ENCODE measurements at places on chromosomes 3 and 15. TPM values are rescaled to one million over a fixed set of nuclear protein-coding genes. Genes with fewer than 3 reads are reported as not detected.
A peak's percentile ranks its signal among the peaks of the same experiment; 100 is the strongest.

DNA sequence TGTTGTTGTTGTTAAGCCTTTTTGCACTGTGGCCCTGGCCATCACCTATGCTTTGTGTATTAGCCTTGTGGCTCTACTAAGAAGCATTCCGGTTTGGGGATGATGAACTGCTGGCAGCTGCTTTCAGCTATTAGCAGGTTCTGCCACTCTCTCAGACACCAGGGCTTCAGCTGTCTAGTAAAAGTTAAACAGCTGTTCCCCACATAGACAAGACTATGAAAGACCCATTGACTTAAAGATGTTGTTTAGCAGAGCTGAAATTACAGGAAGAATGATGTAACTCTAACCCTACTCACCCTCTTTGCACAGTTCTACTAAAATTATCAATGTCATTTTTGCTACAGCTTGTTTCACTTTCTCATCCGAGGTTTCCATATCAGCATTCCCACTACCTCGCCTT is 131.2 kb upstream of the CGNL1 start:
- H3K4me1 ChIP-seq: no peaks in the 10 kb centered on the region
- H3K27me3 ChIP-seq: no peaks in the 10 kb centered on the region
- peak overlapping the region; percentile 30 for H3K27ac ChIP-seq
- peaks cover 54% of the 10 kb centered on the region for H3K36me3 ChIP-seq
- no peak for DNase-seq

DNA sequence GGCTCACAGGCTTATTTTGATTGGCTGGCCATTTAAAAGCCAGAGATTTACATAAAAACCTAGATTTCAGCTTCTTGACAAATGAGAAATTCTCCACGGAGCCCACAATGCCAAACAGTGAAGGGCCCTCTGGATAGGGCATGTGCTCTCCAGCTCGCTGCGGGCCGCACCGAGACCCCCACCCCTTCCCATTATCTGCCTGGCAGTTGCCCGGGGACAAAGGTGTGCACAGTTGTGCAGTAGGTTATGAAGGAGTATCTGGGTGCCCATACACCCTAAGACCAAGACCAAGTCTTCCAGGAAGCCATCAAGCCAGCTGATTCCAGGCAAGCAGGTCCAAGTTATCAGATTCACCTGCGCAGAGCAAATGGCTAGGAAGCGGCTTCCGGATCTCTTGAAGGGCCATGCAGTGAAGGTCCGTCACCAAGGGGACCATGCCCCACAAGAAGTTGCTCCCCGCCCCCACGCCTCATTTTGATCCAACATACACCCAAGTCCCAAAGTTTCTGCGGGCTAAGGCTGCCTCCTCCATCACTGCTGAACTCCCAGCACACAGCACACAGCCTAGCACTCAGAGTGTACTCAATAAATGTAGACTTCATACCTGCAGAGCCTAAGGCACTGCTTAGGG is 1.3 kb downstream of the MRPS25 start:
- peaks cover 4% of the 10 kb centered on the region for H3K4me1 ChIP-seq
- H3K27ac ChIP-seq: peak overlapping the region; percentile 93
- no peak for DNase-seq
- no peaks in the 10 kb centered on the region for H3K36me3 ChIP-seq
- H3K4me3 ChIP-seq: peak overlapping the region; percentile 76
- no peaks in the 10 kb centered on the region for H3K27me3 ChIP-seq

DNA sequence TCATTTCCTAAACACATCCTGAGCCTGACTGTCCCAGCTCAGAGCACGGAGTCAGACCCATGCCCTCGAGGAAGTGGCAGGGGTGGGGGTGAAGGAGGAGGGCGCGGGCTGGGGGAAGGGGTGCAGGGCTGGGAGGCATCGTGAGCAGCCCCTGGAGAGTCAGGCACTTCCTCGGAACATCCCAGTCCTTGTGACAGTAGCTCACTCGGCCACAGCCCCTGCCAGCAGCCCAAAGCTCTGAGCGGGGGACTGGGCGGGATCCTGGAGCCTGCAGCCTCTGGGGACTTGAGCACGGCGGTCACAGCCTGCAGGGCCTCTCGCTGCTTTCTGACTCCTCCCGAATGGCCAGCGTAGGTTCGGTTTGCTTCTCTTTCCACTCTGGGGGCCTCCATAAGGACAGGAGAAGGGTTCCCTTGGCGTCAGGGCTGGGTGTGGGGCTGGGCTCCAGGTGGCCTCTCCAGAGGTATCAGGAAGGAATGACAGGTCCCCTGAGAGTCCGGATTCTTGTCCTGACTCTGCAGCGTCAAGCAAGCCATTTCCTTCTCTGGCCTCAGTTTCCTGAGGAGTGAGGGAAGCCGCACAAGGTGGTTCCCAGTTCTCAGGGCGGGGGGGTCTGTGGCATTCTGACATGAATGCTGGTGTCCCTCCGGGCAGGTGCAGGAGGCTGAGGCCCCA is 20.9 kb downstream of the PSTPIP1 start:
- peaks cover 82% of the 10 kb centered on the region for H3K4me1 ChIP-seq
- H3K27me3 ChIP-seq: no peaks in the 10 kb centered on the region
- peak; percentile 35 for DNase-seq
- H3K4me3 ChIP-seq: no peak overlapping the region
- H3K36me3 ChIP-seq: no peaks in the 10 kb centered on the region
- H3K27ac ChIP-seq: no peak overlapping the region

- H3K27ac ChIP-seq: peak overlapping the region; percentile 96
- no peak overlapping the region for H3K4me3 ChIP-seq
- no peaks in the 10 kb centered on the region for H3K36me3 ChIP-seq
- DNase-seq: no peak
Observed at GRCh38 chr3:46102059-46102779, 74.9 kb upstream of the XCR1 start.

DNA sequence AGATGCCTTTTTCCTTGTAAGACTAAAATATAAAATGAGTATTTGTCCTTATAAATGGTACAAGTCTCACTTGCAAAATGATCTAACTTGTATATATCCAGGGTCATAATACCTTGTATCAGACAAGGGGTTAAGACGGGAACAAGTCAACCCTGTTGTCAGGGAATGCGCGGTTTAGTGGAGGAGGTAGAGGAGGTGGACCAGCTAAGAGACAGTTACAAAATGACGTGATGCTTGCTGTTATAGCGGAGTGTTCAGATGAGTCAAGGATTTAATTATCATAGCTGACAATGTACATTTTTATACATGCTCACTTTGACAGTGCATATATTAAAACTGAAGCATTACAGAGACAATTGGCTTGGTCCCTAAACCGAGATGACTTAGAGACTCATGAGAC is 26.8 kb upstream of the KLHL25 start:
- no peaks in the 10 kb centered on the region for H3K27me3 ChIP-seq
- H3K4me3 ChIP-seq: no peak overlapping the region
- no peak overlapping the region for H3K27ac ChIP-seq
- H3K36me3 ChIP-seq: no peaks in the 10 kb centered on the region

DNA sequence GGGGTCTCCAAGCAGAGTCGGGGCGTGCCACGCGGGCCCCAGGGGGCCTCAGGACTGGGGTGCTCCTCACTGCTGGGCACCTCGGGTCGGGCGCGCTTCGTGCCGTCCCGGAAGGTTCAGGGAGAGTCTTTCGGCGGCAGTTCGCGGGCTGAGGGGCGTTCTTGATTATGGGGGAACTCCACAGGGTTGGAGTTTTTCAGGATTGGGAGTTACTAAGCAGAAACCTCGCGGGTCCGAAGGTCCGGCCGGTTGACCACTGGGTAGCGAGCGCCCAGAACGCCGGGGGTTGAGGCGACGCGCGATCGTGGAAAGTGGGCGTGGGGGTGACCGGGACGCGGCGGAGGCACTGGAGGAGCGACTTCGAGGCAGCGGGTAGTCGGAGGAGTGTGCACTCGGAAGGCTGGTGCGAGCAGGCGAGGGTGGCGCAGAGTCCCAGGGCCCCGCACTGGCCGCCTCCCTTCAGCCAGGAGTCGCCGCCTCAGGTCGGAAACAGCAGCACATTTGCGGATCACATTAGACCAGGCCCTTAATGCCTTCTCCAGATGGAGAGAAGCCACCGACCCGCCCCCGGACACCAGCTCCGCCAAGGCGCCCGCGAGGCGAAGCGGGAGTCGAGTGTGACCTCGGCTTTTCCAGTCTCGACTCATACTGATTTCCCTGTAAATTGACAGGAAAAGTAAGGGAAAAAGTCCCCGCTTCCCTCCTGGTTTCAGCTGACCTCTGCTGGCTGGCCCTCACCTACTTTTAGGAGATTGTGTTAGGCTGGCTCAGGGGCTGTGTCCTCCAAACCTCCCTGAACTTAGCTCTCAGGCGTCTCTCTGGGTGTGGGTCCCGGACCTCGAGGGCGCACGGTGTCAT is 685 bp downstream of the ADAMTSL3 start:
- H3K4me3 ChIP-seq: peak overlapping the region; percentile 71
- H3K27ac ChIP-seq: peak overlapping the region; percentile 90
- peaks cover 3% of the 10 kb centered on the region for H3K36me3 ChIP-seq
- peaks cover 38% of the 10 kb centered on the region for H3K4me1 ChIP-seq

DNA sequence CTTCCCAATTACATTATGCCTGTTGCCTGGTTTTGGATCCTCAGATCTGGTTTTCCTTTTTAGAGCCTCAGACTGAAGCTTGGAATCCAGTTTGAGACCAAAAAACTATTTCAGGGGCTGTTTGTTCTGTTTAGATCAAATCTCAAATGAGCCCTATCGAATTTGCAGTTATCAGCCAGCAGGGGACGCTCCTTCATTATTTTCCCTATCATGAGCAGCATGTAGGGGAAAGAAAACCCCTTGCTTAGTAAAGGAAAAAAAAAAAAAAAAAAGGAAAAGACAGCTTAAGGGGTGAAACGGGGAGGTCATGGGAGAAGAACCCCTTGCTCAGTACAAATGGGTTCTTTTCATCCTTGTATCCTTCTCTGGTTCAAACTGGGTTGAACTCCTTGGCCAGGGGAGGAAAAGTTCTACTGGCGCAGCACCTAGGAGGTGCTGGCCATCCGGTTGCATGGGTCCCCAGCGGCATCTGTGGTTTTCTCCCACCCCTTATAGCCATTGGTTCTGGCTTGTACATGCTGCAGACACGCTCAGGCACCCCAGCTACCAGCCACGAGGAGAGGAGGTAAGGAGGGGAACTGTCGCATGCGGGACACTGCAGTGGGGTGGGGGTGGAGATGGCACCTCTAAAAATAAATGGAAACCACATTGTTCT is 1375.1 kb upstream of the ALCAM start:
- H3K4me1 ChIP-seq: no peaks in the 10 kb centered on the region
- no peak overlapping the region for H3K27ac ChIP-seq
- H3K4me3 ChIP-seq: no peak overlapping the region
- no peak for DNase-seq
- H3K36me3 ChIP-seq: no peaks in the 10 kb centered on the region

DNA sequence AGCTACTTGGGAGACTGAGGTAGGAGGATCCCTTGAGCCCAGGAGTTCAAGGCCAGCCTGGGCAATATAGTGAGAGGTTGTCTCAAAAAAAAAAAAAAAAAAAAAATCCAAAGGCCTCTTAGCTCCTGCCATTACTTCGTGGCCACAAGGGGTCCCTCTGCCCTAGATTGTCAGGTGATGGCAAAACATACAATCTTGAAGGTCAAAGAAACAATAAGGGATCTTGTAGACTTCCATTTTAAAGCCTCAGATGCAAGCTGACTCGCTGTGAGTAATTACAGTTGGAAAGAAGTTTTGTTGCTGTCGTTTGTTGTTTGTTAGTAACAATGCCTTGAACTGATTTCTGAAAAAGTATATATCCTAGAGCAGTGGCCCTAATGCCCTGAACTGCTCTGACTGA is 55.9 kb upstream of the PLCL2 start:
- H3K36me3 ChIP-seq: no peaks in the 10 kb centered on the region
- no peak overlapping the region for H3K27ac ChIP-seq
- no peak overlapping the region for H3K4me3 ChIP-seq
- no peaks in the 10 kb centered on the region for H3K27me3 ChIP-seq
- DNase-seq: no peak

The SIDT1 gene
- 1.3 TPM for total RNA-seq
